ENCODE measurements at places on chromosomes 16 and 17. TPM values are rescaled to one million over a fixed set of nuclear protein-coding genes. Genes with fewer than 3 reads are reported as not detected.

GRCh38 chr17:30380643-30381339, 2.1 kb downstream of the CPD start:
- no peak for DNase-seq

GRCh38 chr16:25063102-25063501, 47.9 kb upstream of the ARHGAP17 start:
- no peak for DNase-seq

DNA sequence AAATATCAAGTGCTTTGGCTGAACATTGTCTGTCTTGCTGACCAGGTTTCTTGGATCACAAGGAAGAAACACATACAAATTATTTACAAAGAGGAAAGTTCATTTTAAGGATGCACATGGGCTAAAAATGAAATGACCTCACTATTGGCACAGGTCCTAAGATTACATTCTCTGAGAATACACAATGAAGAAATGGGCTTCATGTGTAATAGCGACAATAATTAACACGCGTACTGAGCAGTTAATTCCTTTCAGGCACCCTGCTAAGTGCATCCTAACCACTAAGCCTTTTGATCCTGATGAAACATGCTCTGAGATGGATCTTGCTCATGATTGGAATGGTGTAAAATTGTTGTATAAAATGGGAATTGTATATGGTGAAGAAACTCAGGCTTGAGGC, 429.0 kb downstream of the HS3ST4 start:
- no peak for DNase-seq

- no peak for DNase-seq
Observed at GRCh38 chr17:62681939-62682381, 54.5 kb downstream of the MRC2 start.

GRCh38 chr17:75647061-75647460, 13.8 kb downstream of the SMIM5 start:
- DNase-seq, result no peak

- DNase-seq, result no peak
Observed at GRCh38 chr17:77325577-77326075, 184.9 kb downstream of the SEC14L1 start.

- DNase-seq, result no peak
Observed at GRCh38 chr16:66622863-66623262, 18.4 kb downstream of the CMTM3 start.

- DNase-seq, result peak; percentile 38
Observed at GRCh38 chr17:17725752-17726457, 44.6 kb downstream of the RAI1 start.

DNA sequence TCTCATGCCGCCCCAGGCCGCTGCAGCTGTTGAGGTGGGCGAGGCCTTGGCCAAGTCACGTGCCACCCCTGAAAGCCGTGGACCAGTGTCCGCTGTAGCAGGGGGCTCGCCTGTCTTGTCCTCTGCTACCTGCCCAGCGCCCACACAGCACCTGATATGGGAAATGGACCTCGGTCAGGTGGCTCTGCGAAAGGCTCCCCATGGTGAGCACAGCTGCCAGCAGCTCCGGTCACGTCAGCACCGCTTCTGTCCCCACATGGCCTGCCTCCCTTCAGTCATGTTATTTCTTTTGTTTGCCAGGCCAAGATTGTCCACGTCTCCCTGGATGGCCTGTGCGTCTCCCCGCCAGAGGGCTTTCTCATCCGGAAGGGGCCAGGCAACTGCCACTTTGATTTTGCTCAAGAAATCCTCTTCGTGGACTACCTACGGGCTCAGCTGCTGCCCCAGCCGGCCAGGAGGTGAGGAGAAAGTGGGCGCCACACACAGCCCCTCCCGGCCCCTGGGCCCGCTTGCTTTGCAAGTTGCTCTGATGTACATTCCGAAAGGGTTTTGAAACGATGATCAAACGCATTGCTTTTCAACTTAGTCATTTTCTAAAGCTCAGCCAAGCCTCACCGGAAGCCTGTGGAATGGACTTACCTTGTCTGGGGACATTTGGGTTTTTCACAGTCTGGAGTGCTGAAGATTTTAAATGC, 219.8 kb downstream of the KATNIP start:
- DNase-seq, result no peak

DNA sequence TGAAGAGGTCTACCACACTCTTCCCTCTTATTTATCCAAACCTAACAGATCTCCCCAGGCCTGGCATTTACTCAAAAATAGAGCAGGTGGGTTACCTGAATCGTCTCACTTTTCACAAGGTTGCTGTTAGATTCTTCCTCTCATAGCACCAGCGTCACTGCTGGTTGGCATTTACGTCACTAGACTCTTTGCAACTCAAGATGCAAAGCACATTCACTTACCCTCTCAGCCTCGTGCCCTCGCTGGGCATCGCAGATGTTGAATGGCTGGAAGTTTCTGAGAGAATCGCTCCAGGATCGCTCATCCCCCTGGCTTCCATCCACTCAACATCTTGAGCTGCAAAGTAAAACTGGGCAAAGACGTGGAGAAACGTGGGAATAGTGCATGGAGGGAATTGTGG, 21.9 kb downstream of the GSG1L start:
- no peak for DNase-seq

DNA sequence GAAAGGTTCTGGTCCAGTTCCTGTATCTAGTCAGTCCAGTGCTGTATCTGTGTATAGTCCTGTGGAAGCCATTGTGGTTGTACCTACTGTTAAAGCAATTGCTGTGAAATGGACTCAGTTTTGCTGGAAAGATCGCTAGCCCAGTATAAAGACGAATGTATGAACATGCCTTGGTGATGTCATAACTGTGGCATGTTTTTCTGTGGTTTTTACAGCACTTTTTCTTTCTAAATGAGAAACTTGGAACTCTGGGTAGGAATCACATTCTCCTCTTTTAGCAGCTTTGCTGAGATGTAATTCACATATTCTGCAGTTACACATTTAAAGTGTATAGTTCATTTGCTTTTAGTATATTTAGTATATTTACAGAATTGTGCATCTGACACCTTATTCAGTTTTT, 58.1 kb downstream of the MAP2K4 start:
- DNase-seq, result no peak

NXN gene
- 69.4 TPM for total RNA-seq

USP43 gene
- total RNA-seq, result not detected

CDC6 gene
- total RNA-seq, result 54.6 TPM

AARSD1 gene
- total RNA-seq, result 23.7 TPM

ZNF287 gene
- total RNA-seq, result 14.5 TPM

KCNJ2 gene
- total RNA-seq, result 0.62 TPM

All from neural progenitor cell (in vitro differentiated cells).